ENCODE measurements at places on chromosomes 13 and 19.
A peak's percentile ranks its signal among the peaks of the same experiment; 100 is the strongest.

GRCh38 chr19:40714441-40715299, 2.0 kb downstream of the COQ8B start:
- DNase-seq: peak; percentile 94

- no peak for DNase-seq
Measured at GRCh38 chr19:47494729-47495128, 10.7 kb upstream of the KPTN start.

DNA sequence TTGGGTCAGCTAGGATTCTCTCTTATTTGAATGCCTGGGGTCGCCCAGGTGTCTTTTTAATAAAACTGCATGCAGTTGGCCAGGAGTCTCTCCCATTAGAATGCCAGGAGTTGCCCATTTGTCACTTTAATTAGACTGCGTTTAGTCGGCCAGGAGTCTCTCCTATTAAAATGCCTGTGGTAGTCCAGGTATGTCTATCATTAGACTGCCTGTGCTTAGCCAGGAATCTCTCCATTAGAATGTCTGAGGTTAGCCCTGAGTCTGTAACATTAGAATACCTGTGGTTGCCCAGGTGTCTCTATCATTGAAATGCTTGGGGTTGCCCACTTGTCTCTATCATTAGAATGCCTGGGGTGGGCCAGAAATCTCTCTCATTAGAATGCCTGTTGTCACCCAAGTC, 1470.9 kb downstream of the UQCRFS1 start:
- no peak for DNase-seq

GRCh38 chr13:71852736-71853135, 14.3 kb downstream of the DACH1 start:
- DNase-seq: no peak

GRCh38 chr13:33556828-33557227, 261.1 kb upstream of the RFC3 start:
- no peak for DNase-seq

GRCh38 chr13:97878431-97879375, 74.8 kb upstream of the IPO5 start:
- DNase-seq: no peak

DNA sequence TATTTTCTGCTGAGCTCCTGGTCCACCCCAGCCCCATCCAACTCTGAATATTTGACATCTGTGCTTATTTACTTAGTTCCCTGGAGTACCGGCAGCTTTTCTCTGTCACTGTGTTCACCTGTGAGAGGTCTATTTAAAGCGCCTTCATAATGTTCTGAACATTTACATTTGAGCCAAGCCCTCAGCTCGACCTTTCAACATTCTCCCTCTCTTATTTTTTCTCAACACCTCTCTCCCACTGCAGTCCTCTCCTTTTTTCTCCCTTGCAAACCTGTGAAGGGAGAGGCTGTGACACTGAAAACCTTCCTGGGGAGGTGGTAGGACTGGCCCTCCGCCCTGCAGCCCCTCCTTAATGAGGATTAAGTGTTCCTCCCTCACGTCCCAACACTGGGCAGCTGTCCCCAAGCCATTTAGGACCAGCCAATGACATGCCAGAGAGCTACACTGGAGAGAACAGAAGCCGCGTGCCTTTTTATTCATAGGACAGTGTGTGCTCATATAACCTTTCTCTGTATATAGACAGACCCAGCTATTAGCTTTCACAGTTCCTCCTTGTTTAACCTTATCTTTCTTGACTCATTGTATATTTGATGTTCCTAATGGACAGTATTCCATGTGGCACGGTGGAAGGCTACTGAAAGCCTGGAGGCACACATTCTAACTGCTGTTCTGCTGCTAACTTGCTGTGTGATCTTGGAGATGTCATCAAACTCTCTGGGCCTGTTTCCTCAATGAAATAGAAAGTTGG, 134.8 kb downstream of the NUFIP1 start:
- no peak for DNase-seq

GRCh38 chr19:3982701-3983541, 2.3 kb downstream of the EEF2 start:
- no peak for DNase-seq

- no peak for DNase-seq
Measured at GRCh38 chr13:41917641-41918040, 43.3 kb downstream of the VWA8 start.

DNA sequence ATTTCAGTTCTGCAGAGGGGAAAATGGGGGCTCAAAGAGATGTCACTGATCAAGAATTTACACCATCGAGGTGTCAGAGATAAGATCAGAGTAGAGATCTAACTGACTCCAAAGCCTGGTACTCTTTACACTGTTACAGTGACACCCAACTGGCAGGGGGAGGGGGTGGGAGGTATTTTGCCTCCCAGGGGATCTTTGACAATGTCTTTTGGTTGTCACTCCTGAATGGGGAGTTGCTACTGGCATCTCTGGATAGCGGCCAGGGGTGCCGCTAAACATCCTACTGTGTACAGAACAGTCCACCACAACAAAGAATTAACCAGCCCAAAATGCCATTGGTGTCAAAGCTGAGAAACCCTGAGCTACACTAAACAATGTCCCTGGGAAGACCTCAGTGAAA, 3.1 kb downstream of the FPR3 start:
- no peak for DNase-seq

GRCh38 chr19:10544242-10544752, 593 bp downstream of the ATG4D start:
- no peak for DNase-seq

- no peak for DNase-seq
Measured at GRCh38 chr19:47757617-47758442, 12.5 kb downstream of the NOP53 start.

DNA sequence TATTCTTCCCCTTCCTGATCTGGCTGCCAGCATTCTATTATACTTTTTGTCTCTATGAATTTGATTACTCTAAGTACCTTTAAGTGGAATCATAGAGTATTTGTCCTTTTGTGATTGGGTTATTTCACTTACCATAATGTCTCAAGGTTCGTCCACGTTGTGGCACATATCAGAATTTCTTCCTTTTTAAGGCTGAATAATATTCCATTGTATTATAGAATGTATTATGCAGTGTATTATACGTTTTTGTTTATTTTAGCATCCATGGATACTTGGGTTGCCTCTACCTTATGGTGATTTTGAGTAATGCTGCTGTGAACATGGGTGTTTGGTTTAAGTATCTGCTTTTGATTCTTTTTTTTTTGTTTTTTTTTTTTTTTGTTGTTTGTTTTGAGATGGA, 19.3 kb downstream of the URI1 start:
- no peak for DNase-seq

DNA sequence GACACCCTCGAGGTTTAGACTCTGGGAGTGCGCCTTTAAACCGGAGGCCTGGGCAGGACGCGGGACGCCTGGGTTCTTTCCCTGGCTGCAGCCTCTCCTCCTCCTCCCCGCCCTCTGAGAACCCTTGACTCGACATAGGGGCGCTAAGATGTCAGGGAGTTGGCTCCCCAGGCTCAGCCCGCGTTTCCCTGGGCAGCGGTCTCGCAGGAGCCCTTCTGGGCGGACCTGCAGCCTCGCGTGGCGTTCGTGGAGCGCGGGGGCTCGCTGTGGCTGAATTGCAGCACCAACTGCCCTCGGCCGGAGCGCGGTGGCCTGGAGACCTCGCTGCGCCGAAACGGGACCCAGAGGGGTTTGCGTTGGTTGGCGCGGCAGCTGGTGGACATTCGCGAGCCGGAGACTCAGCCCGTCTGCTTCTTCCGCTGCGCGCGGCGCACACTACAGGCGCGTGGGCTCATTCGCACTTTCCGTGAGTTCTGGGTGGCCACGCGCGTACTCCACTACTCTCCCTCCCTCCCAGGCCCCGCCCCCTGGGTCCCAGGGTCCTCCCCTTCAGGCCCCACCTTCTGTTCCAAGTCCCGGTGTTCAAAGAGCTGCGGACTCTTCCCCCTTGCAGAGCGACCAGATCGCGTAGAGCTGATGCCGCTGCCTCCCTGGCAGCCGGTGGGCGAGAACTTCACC, 1.3 kb downstream of the ICAM5 start:
- DNase-seq: peak; percentile 54

Data from immature natural killer cell (primary cell).